ENCODE measurements at places on chromosomes 16 and 17.

DNA sequence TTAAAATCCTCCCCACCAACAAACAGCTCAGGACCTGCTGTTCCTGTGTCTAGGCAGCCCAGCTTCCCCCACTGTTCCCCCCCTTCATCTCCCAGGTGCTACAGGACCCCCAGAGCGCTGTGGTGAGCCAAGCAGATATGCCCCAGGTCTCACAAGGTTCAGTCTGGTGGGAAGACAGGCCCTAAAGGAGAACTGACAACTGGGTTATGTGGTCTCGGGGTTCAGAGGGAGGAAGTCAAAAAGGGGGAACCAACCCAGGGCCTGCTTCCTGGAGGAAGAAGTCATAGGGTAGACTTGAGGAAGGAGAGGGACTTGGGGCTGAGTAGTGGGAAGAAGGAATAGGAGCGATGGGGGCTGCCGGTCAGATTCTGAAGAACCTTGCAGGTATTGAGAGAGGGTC lies 2.6 kb downstream of the RIPOR1 start:
- DNase-seq: no peak

GRCh38 chr16:67393111-67393787 lies at the start of gene TPPP3:
Gene TPPP3, minus strand, starts transcription at chr16:67393498. Its CDS starts 2,387 bp downstream, at chr16:67391111.
- DNase-seq: peak; percentile 34

DNA sequence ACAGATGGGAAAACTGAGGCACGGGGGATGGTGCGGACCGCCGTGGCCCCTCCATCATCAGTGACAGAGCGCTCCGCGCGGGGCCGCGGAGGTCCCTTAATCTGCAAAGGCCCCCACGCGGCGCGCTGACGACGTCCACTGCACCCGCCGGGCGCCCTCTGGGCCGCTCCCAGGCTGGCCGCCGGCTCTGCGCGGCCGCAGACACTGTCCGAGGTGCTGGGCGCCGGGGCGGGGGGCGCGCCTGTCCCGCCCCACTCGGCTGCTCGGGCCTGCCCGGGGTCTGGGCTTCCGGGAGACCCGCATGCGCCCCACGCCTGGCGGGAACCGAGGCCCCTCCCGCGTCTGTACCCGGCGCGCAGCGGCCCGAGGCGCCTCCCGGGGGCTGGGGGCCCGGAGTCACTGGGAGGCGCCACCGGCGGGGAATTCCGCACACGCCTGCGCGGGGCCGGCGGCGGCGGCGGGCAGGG lies 550 bp upstream of the RNF213 start:
- DNase-seq: peak; percentile 84

GRCh38 chr17:80086081-80086480 lies 15.3 kb upstream of the GAA start:
- no peak for DNase-seq

- DNase-seq: no peak
These were observed 35.8 kb upstream of the ZFP90 start for GRCh38 chr16:68503334-68503733.

- DNase-seq: no peak
These were observed 175.7 kb upstream of the GSE1 start for GRCh38 chr16:85437166-85438052.

DNA sequence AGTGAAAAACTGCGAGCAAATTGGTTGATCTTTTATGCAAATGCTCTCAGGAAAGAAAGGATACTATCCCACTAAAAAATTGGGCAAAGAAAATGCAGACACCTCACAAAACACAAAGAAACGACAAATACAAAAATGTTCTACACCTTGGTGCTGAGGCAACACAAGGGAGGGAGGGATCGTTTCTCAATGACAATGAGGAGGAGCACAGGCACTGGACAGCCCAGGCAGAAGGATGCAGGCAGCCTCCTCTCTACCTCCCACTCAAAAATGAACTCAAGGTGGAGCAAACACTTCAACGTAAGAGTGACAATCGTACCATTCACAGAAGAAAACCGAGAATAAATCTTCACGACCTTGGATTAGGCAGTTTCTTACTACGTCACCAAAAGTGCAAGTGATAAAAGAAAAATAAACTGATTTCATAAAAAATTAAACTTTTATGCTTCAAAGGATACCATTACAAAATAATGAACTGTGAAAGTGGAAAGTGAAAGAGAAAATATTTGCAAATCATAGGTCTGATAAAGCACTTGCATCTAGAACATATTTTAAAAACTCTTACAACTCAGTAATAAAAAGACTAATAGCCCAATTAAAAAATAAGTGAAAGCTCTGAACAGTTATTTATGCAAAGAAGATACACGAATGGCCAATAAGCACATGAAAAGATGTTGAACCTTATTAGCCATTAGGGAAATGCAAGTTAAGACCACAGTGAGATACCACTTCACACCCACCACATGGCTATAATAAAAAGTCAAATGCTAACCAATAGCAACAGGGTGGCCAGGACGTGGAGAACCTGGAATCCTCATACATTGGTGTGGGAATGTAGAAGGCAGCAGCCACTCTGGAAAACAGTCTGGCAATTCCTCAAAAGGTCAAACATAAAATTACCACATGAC lies 80.8 kb upstream of the TRAP1 start:
- DNase-seq: no peak

DNA sequence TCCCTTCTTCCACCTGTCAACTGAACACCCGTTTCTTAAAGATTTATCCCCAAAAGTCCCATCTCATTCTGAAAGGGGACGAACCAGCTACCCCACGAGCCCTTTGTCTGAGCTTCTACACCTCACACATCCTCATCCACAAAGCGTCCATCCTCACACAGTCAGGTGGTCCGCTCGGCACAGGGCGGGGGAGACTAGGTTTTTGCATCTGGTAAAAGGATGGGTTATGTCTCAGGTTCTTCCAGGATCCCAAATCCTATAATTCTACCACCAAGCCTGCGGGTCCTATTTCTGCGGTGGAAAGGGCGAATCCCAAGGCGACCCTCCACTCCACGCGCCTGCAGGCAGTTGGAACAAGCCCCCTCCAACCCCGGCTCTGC lies 458 bp downstream of the GFOD2 start:
- DNase-seq: no peak

- no peak for DNase-seq
These were observed 11.7 kb upstream of the TCF25 start for GRCh38 chr16:89861648-89862047.

- DNase-seq: no peak
These were observed 98.3 kb downstream of the RPGRIP1L start for GRCh38 chr16:53605356-53605755.

DNA sequence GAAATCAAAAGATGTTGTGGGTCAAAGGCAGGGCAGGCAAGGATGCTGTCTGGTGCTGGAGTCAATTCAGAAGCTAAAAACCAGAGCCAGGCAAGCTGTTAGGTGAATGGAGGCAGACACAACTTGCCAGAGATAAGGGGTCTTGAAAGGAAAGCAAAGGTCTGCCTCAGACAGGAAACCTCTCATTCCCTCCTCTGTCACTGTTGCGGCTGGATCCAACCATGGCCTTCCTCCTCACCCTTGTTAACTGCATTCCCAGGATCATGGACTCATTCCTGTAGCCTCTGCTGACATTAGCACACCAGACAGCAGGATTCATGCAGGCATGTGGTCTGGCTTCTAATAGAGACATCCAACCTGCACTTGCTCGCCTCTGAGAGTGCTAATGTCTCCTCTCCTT lies 186.7 kb upstream of the HS3ST3A1 start:
- DNase-seq: no peak

DNA sequence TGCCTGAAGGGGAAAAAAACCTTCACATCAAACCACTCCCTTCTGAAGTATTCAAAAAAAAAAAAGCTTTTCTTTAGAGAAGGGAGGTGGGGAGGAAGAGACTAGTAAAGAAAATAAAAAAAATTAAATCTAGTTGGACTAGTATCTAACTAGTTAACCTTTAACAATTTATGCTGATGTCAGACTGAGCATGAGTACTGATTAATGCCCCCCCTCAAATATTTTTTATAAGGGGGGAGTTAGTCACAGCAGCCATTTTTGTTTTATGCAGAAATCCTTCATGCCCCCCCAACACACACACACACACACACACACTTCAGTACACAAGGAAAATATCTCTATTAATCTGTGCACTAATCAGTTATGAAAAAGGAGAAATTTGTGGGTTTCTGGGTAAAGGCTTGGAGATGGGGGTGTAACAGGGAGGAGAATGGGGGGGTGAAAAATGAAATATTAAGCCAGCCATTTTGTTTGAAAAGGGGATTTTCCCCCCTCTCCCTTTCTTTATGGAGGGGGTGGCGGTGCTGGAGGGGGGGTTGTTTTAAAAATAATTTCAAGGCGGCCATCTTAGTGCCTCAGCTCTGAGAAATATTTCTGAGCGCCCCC lies 4.7 kb upstream of the CHD3 start:
- peak; percentile 53 for DNase-seq

DNA sequence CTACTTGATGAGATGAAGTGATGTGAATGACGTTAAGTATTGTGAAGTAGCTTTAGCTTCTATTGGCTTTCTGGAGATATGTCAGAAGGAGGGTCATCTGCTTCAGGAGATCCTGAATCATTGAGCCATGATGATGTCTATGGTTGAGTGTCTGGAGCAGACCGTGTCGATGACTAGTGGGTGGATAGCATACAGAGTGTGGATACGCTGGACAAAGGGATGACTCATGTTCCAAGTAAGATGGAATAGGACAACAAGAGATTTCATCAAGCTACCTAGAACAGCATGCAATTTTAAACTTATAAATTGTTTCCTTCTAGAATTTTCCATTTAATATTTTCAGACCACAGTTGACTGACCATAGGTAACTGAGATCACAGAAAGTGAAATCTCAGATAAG lies 116.1 kb upstream of the RBBP6 start:
- no peak for DNase-seq

GRCh38 chr16:83348991-83349390 lies 458.8 kb upstream of the HSBP1 start:
- DNase-seq: no peak

DNA sequence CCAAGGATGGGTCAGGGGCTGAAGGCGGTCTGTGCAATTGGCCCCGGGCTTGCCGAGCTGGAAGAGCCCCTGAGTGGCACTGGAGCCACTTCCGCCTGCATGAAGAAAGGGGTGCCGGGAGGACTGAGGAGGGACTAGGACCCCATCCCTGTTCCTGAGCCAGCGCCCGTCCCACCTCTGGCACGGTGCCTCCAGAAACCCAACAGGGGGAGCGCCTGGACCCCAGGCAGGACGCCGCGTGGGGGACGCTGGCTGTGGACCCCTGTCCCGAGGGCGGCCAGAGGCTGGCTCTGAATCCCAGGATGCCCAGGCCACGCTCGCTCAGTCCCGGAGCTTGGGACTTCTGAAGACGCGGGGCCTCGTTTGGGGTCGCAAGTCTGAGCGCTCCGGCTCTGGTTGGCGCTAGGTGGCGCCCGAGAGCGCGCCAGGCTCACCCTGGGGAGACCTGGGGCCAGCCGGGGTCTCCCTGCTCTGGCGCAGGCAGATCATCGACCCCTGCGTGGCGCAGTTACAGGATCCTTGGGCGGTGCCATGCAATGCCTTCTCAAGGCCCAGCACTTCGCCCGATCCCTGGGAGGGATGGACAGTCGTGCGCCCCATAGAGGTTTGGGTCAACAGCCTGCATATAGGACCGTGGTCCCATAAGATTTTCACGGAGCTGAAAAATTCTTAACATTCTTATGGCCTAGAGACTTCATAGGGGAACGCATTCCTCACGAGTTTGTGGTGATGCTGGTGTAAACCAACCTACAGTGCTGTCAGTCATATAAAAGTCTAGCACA lies 58.5 kb upstream of the CREBBP start:
- peak; percentile 74 for DNase-seq

DNA sequence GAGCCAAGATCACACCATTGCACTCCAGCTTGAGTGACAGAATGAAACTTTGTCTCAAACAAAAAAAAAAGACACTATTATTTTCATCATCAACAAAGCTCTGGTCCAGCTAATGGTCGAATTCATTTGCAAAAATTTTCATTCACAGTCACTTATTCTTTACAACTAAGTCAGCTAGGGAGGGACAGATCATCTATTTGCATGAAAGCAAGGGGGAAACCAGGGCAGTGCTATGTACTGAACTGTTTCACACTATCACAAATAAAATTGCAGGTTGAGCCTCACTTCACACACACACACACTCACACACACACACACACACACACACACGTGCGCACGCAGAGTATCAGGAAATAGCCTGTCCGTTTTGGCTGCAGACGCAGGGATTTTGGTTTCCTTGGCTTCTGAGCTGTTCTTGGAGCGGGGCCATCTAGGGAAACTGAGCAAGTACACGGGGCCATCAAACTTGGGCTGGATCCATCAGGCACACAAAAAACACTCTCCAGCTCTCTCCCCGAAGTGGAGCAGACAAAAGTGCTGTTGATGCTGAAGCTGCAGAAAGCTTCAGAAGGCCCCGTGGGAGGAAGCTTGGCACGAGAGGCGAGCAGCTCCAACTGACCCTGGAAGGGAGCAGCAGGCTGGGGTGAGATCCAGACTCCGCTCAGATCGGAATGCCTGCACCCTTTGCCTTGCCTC lies 44.3 kb upstream of the HELZ start:
- no peak for DNase-seq

DNA sequence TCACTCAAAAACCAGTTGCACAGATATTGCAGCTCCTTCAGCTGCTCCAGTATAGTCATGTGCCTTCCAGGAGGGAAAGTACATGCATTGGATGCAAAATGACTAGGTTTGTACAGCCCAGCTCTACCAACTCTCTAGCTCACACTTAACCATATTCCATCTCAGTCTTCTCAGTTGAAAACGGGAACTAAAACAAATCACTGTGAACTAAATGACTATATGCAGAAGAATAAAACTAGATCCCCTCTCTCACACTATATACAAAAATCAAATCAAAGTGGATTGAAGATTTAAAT lies 24.9 kb downstream of the DCUN1D3 start:
- no peak for DNase-seq

- DNase-seq: no peak
These were observed 242.4 kb downstream of the C16orf95 start for GRCh38 chr16:87074641-87075318.

DNA sequence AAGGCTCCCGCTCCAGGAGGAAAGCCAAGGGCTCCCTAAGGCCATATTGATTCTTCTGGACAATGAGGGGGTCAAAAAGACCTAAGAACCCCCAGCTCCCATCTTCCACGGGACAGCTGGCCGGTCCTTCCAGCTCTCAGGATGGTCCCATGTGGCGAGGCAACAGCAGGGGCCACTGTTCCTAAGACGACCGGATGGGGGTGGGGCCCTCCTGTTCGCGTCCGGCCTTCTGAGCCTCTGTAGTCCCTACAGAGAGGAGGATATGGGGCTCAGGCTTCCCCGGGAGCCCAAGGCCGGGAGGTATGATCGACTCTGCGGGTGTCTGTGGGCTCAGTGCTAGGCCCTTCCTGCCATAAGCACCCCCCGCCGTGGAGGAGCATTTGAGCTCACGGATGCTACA lies 6.0 kb upstream of the DCXR start:
- no peak for DNase-seq

- DNase-seq: no peak
These were observed 22.7 kb upstream of the CPSF4L start for GRCh38 chr17:73284354-73284753.

Measured in activated naive CD4-positive, alpha-beta T cell treated with anti-CD3 and anti-CD28 coated beads, Interleukin-2, amount 50 U/mL, for 16 hours (primary cell).